Breast epithelium (tissue), 4 donors: ENCODE measurements at places on chromosomes 7 and 10. TPM values are rescaled to one million over a fixed set of nuclear protein-coding genes. Genes with fewer than 3 reads are reported as not detected.

GRCh38 chr7:157238087-157238486 lies 98.7 kb upstream of the DNAJB6 start:
- no peak for DNase-seq

DNA sequence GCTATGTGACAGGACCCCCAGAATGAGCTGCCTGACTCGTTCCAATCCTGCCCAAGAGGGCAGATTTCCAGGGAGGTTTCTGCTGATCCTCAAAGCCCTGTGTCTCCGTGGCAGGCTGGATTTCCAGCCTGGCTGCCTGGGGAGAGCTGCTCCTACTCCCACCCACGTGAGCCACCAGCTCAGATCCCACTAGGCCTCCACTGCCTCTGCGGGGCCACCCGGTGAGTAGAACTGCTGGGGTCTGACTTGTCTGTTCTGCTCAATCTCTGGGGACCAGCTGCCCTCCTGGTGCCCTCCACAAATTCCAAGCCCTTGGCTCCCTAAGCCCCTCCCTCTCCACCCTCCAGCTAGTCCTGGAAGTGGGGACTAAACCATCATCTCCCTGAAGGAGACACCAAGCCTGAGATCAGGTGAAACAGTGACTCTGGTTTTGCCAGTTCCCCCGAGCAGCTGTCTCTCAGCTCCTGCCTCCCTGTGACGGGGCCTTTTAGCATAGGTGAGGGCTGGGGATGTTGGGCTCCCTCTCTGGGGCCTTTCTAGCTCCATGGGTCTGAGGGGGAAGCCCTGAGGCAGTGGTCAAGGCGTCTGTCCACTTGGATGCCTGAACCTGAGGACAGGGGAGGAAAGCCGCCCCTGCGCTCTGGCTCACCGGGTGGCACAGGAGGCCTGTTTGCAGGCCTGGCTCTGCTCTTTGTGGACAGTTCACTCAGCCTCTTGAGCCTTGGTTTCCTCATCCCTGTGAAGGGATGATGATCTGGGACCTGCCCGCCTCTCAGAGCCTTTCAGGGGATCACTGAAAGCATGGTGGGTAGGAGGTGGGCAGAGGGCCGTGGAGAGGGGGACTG lies 5.6 kb downstream of the FAM241B start:
- no peak for DNase-seq

BEND7 gene
- total RNA-seq: 19.3 TPM

DNA sequence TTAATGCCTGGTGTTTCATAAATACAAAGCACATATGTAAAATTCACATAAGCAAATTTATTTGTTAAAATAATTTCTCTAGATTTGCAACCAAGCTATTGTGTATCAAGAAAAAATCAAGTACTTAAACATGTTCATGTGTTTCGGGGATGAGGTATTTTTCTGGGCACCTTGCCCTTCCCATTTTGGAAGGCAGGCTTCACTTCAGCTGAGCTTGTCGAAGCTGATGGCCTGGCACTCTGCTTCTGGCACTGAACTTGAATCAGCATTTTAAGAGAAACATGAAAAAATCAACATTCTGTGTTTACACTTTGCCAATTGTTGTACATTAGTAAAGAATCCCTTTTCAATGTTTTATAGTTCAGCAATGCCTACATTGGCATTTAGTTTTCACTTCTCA lies 179.1 kb upstream of the STEAP4 start:
- no peak for DNase-seq

TRIM73 gene
- total RNA-seq: 4.8 TPM

GRCh38 chr7:29988424-29989256 lies 961 bp downstream of the SCRN1 start:
- no peak for DNase-seq

LRRN3 gene
- 1.6 TPM for total RNA-seq

- DNase-seq: no peak
Observed at GRCh38 chr10:114374053-114374791, 30.1 kb downstream of the AFAP1L2 start.

DNA sequence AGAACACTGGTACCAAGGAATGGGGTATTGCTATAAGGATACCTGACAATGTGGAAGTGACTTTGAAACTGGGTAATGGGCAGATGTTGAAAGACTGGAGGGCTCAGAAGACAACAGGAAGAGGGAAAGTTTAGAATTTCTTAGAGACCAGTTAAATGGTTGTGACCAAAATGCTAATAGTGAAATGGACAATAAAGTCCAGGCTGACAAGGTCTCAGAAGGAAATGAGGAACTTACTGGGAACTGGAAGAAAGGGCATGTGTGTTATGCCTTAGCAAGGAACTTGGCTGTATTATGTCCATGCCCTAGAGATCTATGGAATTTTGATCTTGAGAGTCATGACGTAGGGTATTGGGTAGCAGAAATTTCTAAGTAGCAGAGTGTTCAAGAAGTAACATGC lies 38.0 kb downstream of the FAM149B1 start:
- DNase-seq: no peak

DNA sequence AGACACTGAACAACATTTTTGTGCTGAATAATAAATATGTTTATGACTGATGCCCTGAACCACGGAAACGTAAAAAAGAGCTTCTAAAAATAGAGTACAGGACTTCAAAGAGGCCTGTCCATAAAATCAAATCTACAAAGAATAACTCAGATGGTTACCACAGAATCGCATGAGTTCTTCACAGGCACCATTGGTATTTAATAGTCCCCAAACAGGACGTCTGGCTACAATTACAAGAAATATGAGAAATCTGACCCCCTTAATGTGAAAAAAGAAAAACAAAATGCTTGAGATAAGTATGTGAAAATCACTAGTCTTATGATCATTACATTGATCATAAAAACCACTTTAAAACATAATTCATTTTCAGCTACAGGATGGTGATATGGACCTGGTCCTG lies 20.8 kb downstream of the CYTH3 start:
- DNase-seq: no peak

DNA sequence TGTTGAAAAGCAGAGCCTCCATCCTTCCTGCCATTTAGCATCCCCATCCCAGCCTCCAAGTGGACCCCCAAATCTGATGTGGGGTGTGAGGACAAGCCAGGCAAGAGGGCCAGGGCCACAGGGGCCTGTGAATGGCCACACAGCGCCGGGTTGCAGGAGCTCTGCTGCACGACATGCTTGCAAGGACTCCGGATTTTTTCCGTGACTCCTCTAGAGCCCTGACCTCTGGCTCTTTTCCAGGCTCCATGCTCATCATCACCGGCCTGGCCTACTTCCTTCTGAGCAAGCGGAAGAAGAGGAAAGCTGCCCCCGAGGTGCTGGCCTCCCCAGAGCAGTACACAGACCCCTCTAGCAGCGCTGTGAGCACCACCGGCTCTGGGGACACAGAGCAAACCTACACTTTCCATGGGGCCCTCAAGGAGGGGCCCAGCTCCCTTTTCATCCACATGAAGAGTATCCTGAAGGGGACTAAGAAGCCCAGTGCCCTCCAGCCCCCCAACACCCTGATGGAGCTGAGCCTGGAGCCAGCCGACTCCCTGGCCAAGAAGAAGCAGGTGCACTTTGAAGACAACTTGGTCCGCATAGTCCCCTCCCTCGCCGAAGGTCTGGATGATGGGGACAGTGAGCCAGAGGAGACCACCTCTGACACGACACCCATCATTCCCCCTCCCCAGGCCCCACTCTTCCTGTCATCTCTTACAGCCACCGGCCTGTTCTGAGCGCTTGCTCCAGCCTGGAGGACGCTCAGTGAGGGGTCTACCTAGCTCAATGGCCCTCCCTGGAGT lies 23.5 kb downstream of the TMEM72 start:
- no peak for DNase-seq

DNA sequence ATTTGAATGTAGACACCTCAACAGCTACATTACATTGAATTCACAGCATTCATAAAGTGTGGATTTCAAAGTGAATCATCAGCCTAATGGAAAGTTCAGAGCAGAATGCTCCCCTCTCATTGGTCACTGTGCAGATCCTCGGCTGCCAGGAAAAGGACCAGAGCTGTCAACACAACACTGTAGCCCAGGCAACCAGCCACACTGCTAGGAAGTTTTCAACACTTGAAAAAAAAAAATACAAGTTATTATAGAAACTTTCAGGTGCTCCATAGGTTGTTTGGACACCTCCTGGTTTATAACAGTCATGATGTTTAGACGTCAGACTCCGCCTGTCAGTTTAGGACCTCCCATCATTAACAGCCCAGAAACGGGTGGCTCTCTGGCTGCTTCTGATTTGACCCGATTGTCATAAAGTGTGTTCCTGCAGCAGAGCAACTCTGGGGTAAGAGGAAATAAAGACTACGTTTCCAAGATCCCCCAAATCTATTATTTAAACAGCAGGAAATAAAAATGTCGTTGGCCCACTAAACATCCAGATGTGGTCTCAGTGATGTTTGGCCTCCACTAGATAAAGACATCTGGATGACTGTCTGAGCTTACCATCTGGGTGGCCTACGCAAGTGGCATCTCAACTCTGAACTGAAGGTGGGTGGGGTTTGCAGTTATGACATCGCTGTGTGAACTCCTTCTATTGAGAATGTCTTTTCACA lies 117.4 kb downstream of the CABCOCO1 start:
- no peak for DNase-seq

GRCh38 chr10:114635797-114636550 lies 22.1 kb downstream of the ABLIM1 start:
- no peak for DNase-seq

DNA sequence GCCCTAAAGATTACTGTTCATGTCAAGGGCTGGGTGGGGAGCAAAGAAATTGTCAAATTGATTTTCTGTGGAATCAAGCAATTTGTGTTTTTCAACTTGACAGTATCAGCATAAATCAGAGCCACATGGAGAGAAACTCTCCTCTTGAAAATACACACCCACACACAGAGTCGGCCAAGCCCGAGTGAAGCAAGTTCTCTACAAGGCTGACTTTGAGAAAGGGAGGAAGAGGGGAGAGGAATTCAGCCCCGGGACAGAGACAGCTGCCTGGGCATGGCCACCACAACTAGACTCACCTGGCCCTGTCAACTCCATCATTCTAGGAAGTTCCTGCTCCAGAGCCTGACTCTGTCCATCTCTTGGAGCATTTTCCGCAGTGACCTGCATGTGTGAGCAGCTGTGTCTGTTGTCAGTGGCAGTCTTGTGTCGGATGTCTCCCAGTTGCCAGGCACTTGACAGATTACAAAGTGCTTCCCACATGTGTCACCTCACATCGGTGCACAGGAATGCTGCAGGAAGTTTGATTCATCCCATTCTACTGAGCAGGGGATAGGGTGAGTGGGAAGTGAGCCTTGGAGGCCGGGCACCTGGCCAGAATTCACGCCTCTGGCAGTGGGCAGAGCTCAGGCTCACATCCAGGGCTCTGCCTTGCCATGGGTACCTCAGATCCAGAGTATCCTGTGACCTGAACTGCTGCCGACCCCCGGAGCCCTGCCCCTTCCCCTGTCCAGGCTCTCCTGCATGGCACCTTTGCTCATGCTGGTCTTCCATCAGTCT lies 37.9 kb downstream of the ADAM12 start:
- DNase-seq: peak; percentile 38

HABP2 gene
- total RNA-seq: 0.29 TPM

GRCh38 chr7:115748123-115748738 lies 282.3 kb downstream of the TFEC start:
- DNase-seq: no peak

GRCh38 chr10:130958981-130959751 lies 352.4 kb downstream of the TCERG1L start:
- no peak for DNase-seq

GRCh38 chr10:21757185-21757901 lies 223.3 kb downstream of the MLLT10 start:
- no peak for DNase-seq

DNA sequence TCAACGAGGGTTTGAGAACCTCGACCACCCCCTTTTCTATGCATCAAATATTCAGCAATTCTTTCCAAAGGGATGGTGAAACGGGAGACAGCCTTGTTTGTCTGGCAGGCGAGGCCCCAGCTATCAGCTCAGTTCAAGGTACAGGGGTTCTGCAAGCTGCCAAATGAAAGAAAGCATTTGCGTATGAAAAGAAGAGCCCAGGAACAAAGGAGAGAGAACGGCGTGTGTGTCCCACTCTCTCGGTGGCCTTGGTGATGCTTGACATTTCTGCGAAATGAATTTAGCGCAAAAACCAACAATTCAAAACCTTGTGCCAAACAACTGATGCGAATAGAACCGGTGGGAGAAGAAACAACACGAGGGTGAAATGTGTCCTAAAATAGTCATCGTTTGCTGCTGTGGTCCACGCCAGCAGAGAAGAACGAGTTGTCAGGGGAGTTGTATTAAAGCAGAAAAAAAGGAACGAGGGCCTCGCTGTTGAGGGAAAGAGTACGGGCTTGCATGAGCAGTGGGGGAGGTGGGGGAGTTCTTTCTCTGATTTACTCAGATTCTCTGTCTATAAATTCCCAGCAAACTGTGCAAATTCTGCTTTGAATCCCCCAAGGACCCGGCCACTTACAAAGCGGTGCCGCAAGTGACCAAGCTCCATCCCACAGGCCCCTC lies 97.7 kb downstream of the TMEM130 start:
- no peak for DNase-seq

CHCHD2 gene
- 327 TPM for total RNA-seq

DNA sequence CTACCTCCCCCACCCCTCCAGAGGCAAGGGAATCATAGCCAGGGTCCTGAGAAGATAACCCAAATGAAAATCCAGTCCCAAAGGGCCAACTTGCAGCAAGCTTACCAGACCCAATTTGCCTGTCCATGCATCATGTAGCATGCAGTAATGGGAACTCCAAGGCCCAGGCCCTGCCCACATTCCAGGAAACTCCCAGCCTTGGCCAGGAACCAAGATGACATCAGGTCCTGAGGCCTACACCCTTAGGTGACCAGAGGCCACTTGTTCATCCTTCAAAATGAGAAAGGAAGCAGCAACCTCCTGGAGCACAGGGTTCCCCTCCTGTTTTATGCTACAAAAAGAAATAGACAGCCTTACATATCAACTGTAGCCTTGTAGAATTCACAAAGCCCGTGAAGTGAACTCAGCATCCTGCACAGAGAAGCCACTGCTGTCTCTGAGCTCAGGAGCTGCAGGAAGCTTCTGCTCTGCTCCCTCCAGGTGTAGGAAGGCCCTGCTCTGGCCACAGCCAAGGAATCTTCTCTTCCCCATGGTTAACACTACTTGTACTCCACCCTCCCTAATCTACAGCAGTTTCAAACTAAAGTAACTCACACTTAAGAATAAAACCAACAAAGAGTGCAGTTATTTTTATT lies 30.3 kb upstream of the GRB10 start:
- DNase-seq: peak; percentile 76

PNPLA8 gene
- total RNA-seq: 48.5 TPM

SFTPA1 gene
- not detected for total RNA-seq

GNG11 gene
- total RNA-seq: 40.0 TPM

GRCh38 chr10:14328881-14329672 lies 1.6 kb downstream of the FRMD4A start:
- no peak for DNase-seq

GRCh38 chr7:122643250-122643649 lies 55.7 kb downstream of the RNF133 start:
- no peak for DNase-seq

- DNase-seq: no peak
Observed at GRCh38 chr10:48800007-48800675, 115.5 kb downstream of the WDFY4 start.

LMOD2 gene
- not detected for total RNA-seq
